ENCODE measurements at places on chromosomes 7 and 10.
A peak's percentile ranks its signal among the peaks of the same experiment; 100 is the strongest.

GRCh38 chr10:5603091-5603847, 63.1 kb downstream of the ASB13 start:
- DNase-seq: no peak

DNA sequence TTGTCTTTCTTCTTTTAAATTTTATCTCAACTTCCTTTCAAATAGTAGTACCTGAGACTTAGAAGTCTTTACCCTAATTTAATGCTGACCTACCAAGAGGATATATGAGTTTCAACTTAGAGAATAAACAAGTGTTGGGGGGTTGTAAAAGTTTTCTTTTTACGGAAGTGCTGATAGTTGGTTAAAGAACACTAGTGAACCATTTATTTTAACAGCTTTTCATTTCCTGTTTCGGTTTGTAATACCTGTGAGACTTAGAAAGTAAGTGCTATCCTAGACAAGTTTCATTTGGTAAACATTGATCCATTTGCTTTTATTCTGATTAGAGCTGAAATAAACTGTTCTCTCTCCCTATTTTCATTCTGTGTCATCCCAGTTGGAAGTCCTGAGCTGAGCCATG, 683.1 kb upstream of the SORCS1 start:
- DNase-seq: no peak

GRCh38 chr7:150685219-150686029, at the start of gene GIMAP2:
GIMAP2 (plus strand) TSS chr7:150685706; CDS start chr7:150687060, 1,354 bp downstream.
- no peak for DNase-seq

- DNase-seq: peak; percentile 91
Measured at GRCh38 chr10:128147669-128148068, 21.4 kb upstream of the MKI67 start.

- no peak for DNase-seq
Measured at GRCh38 chr10:102113261-102113955, 6.8 kb downstream of the LDB1 start.

GRCh38 chr7:139523199-139523941, at the start of gene CLEC2L:
CLEC2L (plus strand) TSS chr7:139523685; CDS start chr7:139523928, 243 bp downstream.
- DNase-seq: no peak

DNA sequence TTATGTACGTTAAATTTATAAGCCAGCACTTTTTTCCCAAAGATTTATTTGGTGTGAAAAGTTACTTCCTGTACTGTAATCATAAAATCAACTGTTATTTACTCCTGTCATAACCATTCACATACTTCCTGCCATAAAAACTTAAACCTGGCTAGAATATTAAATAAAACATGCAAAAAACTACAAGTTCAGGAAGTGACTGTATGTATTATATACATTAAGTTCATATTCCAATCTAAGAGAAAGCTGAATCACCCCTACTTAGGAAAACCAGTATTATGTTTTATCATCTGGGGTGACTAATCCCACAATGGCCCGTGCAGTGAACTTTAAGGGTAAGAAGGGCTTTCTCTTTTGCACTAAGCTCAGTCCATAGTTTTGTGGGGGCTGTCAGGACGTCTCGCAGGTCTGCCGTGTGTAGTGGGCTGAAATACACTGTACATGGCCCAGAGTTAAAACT, 183.7 kb upstream of the KLF14 start:
- DNase-seq: no peak

DNA sequence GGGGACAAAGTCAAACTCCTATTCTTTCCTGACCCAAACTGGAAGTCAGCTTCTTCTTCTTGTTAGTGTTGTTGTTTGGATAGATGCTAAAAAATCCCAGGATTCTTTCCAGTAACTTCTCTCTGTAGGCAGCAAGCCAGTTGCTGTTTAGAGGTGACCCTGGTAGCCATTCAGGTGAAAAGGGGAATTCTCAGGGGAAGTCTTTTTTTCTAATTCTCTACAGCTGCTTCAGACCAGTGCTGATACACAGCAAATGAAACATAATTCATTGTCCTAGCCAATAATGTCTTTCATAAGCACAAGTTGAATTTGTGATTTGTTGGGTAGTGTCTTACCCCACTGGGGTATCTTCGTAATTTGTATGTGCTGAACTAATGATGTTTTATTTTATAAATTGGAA, 357.3 kb downstream of the BBS9 start:
- DNase-seq: no peak

DNA sequence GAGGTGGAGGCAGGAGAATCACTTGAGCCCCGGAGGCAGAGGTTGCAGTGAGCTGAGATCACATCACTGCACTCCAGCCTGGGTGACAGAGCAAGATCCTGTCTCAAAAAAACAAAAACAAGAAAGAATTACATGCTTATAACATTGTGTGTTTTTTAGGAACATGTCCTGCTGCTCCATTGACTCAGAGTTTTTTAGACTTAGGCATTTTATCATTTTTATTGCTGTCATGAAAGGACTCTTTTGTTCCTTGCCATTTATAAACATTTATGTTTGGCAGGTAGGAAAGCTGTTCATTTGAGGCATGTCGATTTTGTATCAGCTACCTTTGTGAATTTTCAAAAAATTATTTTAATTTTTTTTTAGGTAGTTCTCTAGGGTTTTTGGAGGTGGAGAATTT, 20.3 kb downstream of the COL26A1 start:
- DNase-seq: no peak

- no peak for DNase-seq
Measured at GRCh38 chr7:120873401-120873800, 15.5 kb upstream of the TSPAN12 start.

GRCh38 chr7:100677308-100678267, 4.0 kb downstream of the GNB2 start:
- no peak for DNase-seq

- DNase-seq: no peak
Measured at GRCh38 chr10:77087366-77087765, 550.2 kb downstream of the KCNMA1 start.

GRCh38 chr10:113138937-113139585, 189.0 kb downstream of the TCF7L2 start:
- no peak for DNase-seq

- no peak for DNase-seq
Measured at GRCh38 chr10:33258967-33259366, 75.5 kb downstream of the NRP1 start.

DNA sequence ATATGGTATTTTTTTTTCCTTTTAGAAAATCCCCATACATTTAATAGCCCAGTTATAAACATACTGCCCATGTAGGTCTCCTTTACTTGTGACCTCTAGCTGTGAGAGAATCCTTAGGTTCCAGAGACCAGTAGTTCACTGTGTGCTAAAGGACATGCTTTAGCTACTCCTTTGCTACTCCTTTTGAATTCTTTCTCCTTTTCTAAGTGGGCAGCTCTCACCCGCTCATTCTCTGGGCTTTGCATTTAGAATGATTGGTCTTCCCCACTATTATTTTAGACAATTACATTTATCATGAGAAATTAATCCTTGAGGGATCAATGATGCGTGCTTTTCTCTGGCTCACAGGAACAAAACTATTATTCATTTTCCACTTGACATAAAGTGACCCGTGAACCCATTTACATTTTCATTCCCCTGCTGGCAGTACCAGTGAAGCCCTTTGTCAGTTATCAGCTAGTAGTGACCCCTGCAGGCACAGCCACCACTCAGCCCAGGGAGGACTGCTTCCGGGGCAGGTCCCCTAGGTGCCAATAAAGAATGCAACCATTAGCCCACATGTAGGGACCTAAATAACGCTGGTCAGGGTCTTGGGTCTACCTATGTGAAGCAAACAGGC, 844.3 kb downstream of the CNTNAP2 start:
- DNase-seq: no peak

DNA sequence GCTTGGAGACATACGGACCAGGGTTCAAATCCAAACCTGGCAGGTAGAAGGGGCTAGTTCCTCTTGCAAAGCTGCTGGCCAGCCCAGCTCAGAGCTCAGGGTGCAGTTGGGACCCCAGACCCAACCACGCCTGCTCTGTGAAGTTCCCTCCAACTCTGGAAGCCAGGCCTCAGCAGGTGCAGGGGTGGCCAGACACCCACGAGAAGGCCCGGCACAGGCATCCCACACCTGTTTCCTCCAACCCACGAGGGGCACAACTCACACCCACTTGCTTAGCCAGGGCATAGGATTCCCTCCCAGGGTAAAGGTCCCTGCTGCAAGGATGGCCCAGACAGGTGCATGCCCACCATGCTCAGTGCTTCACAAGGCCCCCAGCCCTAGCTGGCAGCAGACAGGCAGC, 262.4 kb downstream of the GRID1 start:
- no peak for DNase-seq

DNA sequence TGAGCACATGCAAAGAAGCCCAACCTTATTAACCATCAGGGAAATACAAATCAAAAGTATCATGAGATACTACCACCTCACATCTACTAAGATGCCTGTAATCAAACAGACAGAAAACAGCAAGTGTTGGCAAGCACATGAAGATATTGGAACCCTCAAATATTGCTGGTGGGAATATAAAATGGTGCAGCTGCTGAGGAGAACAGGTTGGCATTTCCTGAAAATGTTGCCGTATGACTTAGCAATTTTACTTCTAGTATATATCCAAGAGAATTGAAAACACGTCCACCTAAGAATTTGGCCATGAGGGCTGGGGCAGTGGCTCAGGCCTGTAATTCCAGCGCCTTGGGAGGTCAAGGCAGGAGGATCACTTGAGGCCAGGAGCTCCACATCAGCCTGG, 39.4 kb upstream of the TNRC18 start:
- DNase-seq: no peak

GRCh38 chr7:134768243-134768642, 11.2 kb upstream of the CALD1 start:
- no peak for DNase-seq

GRCh38 chr7:105788816-105789349, 87.5 kb downstream of the ATXN7L1 start:
- DNase-seq: no peak

DNA sequence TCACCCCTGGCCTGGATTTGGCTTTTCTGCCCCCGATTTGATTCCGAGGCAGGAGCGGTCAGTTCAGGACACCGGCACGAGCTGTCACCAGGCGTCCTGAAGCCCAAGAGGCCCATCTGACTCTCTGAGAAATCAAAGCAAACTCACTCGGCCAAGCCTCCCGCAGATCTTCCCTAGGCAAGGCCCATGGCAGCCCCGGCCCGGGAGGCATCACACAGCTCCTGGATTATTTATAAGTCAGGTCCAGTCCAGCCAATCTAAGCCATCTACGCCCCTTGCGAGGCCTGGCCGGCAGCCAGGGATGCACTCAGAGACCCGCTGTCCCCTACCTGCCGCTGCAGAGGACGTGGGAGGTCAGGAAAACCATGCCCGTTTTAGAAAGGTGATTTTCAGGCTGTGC, 87.3 kb upstream of the DIP2C start:
- no peak for DNase-seq

DNA sequence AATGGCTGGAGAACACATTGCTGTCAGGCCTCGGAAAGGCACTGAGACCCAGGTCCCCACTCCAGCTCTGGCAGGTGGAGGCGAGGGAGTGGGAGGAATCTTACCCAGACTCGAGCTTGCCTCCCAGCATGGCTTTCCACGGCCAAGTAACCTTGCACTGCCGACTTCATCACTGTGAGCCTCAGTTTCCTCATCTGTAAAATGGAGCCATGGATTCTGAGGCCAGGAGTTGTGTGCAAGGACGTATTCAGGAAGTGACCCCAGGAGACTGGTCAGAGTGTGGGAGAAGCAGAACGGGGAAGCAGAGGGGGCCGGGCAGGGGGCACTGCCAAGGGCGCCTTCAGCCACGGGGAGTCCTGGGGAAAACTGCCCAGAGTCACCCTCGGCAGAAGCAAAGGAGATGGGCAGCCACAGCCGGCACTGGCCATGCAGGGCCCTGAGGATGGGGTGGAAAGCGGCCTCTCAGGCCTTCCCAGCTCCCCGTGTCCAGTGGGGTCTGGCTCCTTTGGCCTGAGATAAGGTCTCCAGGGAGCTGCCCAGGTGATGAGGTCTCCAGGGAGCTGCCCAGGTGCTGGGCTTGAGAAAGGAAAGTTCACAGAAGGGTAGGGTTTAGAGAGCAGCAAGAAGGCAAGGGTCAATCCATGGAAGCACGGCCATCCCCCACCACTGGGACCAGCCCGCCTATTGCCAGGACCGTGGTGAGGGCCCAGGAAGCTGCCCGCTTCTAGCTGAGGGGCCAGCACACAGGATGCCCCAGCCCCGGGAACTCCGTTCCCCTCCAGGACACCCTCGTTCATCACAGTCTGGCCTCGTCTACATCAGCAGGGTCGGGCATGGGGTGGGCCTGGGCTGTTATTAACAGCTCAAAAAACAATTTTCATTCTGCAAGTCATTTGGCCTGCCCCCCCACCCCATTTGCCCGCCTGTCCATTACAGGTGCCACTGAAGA, 34.3 kb upstream of the EN2 start:
- no peak for DNase-seq

- DNase-seq: no peak
Measured at GRCh38 chr7:134176037-134176350, 48.9 kb downstream of the LRGUK start.

DNA sequence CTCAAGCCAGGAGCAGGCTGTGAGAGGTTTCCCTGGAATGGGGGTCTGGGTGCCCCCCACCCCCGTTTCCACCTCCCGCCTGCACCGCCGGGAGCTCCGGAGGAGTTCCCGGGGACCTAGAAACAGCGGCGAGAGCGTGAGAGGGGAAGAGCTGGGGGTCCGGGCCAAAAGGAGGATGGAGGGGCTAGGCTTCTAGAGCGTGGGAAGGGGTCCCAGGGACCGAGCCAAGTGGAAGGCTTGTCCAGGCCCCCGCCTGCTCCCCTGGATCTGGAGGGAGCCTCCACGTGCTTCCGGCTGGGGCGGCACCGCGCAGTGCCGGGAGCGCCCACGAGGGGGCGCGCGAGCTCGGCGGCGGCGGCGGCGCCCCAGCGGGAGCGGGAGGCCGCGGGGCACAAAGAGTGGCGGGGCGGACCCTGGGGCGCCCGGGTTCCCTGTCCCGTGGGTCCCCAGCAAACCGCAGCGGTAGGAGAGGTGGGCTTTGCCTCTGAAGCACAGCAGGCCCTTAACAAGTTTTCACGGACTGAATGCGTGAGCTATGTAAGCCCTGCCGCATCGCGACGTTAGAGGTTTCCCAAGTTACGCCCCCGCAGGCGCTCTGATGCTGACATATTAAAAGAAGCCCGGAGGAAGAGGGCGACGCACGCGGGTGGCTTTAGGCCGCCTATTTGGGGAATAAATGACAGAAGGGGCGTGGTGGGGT, 104.4 kb upstream of the LRRC4 start:
- DNase-seq: peak; percentile 48

- DNase-seq: no peak
Measured at GRCh38 chr10:77431209-77431611, 206.4 kb downstream of the KCNMA1 start.

DNA sequence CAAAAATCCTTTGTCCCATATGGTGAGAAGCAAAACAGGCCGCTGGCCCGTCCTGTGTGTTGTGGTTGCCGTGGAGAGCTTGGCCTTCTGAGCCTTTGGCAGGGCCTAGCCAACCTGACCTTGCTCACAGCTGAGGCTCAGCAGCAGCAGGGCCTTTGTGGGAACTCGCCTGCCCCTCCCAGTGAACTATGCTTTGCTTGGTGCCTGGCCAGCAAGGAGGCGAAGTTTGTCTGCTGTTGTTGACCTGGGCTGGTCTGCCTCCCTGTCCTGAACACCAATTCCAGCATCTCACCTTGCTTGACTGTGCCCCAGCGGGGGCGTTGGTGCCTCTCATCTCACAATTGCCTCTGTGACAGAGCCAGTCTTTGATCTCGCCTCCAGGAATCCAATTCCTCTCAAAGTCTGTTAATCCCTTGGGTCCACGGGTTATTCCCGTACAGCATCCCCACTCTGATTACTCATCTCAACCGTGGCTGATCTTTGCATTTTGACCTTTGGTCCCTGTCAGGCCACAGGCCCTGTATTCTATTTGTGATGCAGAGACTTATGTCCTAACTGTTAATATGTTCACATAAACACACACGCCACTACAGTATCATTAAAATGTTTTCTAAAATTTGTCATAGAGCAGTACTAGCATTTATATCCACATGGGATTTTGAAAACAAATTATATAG, 22.6 kb downstream of the EPDR1 start:
- DNase-seq: peak; percentile 86

GRCh38 chr10:8092428-8092827, 37.9 kb downstream of the GATA3 start:
- DNase-seq: no peak
